Pons (tissue), 1 donor: ENCODE measurements at places on chromosomes 6 and 20.

DNA sequence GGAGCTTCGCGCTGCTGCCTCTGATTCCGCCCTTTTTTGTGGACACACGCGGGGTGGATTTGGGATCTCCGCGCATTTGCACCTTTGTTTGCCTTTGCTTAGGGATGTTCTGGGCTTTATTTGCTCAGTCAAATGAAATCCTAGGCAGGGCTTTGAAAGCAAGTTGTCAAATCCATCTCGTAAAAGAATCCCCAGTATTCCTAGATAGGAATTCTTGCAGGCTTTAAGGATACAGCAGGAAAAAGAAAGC, 453 bp downstream of the CEP57L1 start:
- DNase-seq, result no peak

DNA sequence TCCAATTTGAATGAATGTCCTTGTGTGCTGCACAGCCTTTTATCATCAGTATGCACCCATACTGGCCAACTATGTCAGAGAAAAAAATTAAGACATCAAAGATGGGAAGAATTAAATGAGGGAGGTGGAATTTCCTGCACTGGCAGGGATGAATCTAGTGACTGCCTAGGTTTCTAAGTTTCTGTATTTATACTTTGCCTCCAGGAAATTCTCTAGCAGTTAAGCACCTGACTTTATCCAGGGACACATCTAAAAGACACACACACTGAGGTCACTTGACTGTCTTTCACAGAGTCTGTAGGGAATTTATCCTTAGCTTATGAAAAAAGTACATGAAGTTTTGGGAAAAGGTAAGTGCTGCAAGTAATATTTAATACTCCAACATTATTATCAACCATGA, 636.5 kb upstream of the PTCHD4 start:
- DNase-seq, result no peak

GRCh38 chr6:124772733-124773319, 189.4 kb upstream of the RNF217 start:
- DNase-seq, result no peak

GRCh38 chr6:169420912-169421543, 167.4 kb upstream of the THBS2 start:
- DNase-seq, result no peak

- DNase-seq, result no peak
Observed at GRCh38 chr6:149190224-149190831, 127.2 kb upstream of the TAB2 start.

- no peak for DNase-seq
Observed at GRCh38 chr6:105644073-105644489, 241.2 kb upstream of the PREP start.

DNA sequence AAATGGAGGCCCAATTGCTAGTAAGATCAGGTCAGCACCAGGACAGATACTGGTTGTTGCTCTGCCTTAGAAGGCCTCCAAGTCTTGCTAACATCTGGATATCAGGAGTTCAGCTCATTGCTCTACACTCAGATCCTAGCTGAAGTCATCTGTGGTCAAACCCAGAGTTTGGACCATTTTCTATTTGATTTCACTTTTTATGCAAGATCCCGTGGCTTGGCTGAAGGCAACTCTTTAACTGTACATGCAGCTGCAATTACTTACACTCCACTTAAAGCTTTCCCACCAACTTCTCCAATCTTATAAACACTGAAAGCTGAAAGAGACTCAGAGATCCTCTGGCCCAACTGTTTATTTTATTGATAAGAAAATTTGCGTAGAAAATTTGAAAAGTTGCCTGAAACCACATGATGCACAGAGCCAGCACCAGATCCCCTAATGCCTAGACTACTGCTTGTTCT, 2.7 kb downstream of the SLC17A2 start:
- DNase-seq, result no peak

DNA sequence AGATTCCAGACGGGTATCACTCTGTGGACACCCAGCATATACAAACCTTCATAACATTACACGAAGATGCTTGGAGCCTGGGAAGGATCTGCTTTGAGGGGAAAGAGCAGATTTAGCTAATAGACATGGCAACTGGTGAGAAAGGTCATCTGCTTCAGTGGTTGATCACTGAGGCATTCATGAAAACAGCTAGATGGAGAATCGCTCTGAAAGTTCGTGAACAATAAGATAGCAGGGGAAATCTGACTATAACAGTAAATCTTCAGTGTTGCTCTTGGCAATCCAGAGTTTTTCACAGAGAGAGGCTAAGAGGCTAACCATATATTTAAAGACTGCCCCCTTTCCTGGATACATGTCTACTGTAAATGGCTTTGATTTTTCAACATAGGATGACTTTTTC, 245.3 kb downstream of the FARS2 start:
- no peak for DNase-seq

GRCh38 chr6:21082091-21082490, 511.5 kb upstream of the SOX4 start:
- DNase-seq, result no peak

- no peak for DNase-seq
Observed at GRCh38 chr6:43306086-43306485, 2.5 kb downstream of the CRIP3 start.

DNA sequence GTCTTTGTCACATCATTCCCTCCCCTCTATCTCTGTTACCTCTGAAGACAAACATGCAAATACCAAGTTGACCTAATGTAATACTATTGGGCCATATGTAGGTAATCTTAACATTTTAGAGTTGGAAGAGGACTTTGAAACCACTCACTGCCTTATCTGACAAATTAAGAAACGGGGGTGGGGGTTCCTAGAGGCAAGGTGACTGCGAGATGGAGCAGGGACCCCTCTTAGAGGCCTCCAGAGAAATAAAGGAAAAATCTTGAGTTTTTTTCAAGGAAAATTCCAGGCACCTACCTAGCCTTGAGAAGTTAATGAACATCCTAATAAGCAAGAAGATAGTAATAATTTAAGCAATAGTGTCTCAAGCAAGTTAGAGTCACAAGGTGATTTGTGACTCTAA, 270.8 kb downstream of the CD83 start:
- no peak for DNase-seq

- peak; percentile 29 for DNase-seq
Observed at GRCh38 chr6:44630125-44631028, 242.9 kb downstream of the CDC5L start.

DNA sequence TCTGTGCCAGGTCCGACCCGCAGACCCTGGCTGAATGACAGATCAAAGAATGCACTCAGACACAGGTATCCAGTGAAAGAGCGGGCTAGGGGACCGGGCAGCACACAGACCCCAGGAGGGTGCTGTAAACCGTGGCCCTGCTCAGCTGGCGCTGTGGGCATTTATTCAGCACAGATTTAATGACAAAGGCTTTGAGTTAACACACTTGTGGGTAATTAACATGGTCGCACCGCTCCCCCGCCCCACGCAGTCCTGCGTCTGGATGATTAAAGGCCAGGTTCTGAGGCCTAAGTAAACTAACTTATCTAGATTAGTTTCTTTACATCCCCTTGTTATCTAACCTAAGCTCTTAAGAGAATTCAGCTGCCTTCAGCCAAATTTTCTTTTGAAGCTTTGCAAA, 3.5 kb downstream of the MAK start:
- no peak for DNase-seq

- DNase-seq, result peak; percentile 65
Observed at GRCh38 chr6:109093732-109094415, 772 bp downstream of the SESN1 start.

DNA sequence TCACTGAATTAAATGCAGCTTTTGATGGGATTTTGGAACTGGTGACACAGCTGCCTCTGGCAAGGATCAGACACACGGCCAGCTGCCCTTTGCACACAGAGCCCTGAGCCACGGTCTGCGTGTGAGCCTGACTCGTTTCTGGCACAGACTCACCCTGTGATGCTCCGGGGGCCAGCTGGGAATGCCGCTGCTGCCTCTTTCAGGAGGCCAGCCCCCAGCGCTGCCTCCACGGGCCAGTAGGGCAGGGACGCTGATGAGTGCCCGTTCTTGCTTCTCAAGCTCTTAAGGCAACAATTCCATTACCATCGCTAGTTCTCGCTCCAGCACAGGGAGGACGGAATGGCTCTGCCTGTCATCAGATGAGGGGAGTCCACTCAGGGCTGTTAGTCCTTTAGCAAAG, 61.6 kb downstream of the IRF4 start:
- DNase-seq, result peak; percentile 71

DNA sequence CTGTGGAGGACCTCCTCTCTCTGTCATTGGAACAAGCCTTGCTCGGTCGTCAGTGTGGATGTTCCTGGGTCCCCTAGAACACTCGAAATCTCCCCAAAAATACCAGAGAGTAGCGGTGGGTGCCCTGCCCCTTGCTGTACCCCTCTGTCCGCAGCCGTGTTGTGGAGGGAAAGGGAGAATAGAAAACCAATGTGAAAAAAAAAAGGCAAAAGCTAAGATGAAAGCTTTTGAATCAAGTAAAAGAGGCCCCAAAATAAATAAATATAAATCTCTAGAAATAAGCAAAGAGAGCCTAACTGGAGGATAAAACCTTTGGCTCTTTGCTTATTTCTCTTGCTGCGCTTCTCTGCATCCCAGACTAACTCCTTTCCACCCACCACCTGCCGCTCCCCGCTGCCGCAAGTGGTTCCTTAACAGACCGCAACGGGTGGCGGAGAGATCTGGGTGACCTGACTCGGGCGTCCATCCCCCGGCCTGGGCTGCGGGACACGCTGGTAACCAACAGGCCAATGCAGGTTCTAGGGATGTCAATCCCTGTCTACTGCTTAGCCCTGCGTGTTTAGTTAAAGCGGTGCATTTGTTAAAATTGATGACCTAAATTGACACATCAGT, 110.0 kb downstream of the GPX5 start:
- DNase-seq, result no peak

- DNase-seq, result no peak
Observed at GRCh38 chr6:17291778-17292177, 10.6 kb downstream of the RBM24 start.

GRCh38 chr6:158654498-158654897, 4.6 kb downstream of the SYTL3 start:
- DNase-seq, result peak; percentile 90

- no peak for DNase-seq
Observed at GRCh38 chr6:83226517-83226916, 33.4 kb downstream of the RWDD2A start.

- no peak for DNase-seq
Observed at GRCh38 chr6:85111481-85112011, 338.3 kb upstream of the NT5E start.

GRCh38 chr20:16517946-16518783, 55.1 kb downstream of the KIF16B start:
- DNase-seq, result peak; percentile 62

DNA sequence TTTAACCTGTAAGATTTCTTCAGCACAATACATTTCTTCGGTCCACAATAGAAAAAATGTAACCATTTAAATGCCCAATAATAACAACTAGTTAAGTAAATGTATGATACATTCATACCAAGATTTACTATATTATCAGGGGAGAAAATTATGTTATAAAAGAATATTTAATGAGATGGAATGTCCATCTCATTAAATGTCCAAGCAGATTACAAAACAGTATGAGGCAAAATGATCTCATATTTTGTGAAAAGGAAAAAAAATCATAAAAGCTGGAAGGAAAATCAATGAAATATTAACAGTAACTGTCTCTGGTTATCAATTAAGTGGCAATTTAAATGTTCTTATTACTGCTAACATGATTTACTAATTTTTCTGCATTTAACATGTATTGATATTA, 10.1 kb upstream of the HEY2 start:
- DNase-seq, result no peak

- DNase-seq, result no peak
Observed at GRCh38 chr6:151680846-151681432, 126.5 kb upstream of the ESR1 start.

DNA sequence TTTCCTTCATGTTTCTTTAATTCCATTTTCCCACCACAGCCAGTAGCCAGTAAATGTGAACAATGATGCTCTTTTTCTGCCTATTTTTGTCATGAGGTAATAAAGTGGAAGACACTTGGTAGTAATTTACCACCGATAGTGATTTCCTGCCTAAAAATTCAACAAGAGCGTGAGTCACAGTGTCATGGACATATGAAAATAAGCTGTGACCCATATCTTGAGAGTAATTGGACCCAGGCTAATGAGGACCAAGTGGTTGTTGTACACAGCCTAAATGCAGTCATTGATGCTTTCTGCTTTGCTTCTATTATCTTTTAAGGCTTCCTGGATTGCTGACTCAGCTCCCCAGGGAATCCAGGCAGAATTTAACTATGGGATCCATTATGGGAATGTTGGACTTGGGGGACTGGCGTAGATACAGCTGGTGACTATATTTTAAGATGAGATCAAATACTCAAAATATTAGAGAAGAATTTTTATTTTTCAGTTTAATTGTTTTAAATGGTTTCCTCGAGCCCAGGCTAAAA, 265.9 kb upstream of the FERMT1 start:
- no peak for DNase-seq
